Thoracic aorta (tissue), 2 donors: ENCODE measurements at places on chromosomes 6 and 20. TPM values are rescaled to one million over a fixed set of nuclear protein-coding genes. Genes with fewer than 3 reads are reported as not detected.

Gene EMILIN3
- total RNA-seq, result 0.14 TPM

Gene PSORS1C1
- 3.7 TPM for total RNA-seq

DNA sequence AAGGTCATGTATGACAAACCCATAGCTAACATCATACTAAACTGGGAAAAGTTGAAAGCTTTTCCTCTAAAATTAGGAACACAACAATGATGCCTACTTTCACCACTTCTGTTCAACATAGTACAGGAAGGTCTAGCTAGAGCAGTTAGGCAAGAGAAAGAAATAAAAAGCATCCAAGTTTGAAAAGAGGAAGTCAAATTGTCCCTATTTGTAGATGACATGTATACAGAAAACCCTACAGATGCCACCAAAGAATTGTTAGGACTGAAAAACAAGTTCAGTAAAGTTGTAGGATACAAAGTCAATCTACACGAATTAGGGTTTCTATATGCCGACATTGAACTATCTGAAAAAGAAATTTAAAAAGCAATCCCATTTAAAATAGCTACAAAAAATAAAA is 89.4 kb upstream of the GLP1R start:
- DNase-seq, result no peak

- DNase-seq, result no peak
These were observed 180.4 kb upstream of the RIN2 start for GRCh38 chr20:19577692-19578091.
